Aorta (tissue), 5 donors: ENCODE measurements at places on chromosomes 2 and 18. TPM values are rescaled to one million over a fixed set of nuclear protein-coding genes. Genes with fewer than 3 reads are reported as not detected.

The MFF gene
- 76.9 TPM for total RNA-seq

The CD302 gene
- total RNA-seq, result 71.2 TPM

The LHCGR gene
- total RNA-seq, result not detected

DNA sequence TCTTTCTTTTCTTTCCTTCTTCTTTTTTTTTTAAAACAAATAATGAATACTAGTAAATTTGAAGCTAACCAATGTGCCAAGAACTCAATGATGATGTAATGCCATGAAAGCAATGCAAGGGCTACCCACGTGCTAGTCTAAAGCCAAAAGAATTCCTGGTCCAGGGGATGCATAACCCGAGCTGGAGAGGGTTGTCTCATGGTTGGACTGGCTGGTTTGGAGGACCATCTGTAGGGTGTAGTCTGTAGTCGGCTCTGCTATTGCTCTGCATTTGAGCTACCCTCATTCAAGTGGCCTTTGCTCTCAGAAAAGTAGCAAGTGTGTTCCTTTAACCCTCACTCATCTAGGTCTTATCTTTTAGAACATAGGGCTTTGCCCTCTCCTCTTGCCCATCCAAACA lies 469.6 kb upstream of the CELF4 start:
- no peak for DNase-seq

GRCh38 chr2:1910592-1911246 lies 166.4 kb upstream of the PXDN start:
- DNase-seq, result no peak

- no peak for DNase-seq
These were observed 28.8 kb downstream of the CNGA3 start for GRCh38 chr2:98374958-98375570.
